Stimulated activated CD8-positive, alpha-beta memory T cell treated with anti-CD3 and anti-CD28 coated beads, Interleukin-4, amount 100 ng/mL, for 1 hour (primary cell): ENCODE measurements at places on chromosomes 2 and 18.

DNA sequence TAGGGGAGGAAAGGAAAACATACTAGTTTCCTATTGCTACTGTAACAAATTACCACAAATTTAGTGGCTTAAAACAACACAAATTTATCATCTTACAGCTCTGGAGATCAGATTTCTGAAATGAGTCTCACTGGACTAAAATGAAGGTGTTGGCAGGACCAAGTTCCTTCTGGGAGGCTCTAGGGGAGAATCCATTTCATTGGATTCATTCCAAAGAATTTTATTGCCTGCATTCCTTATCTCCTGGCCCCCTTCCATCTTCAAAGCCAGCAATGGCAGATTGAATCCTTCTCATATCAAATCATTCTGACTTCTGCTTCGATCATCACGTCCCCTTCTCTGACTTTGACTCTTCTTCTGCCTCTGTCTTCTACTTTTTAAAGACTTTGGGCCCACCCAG lies 250.9 kb downstream of the IRS1 start:
- DNase-seq, result no peak

GRCh38 chr18:48543228-48543627 lies 4.4 kb downstream of the CTIF start:
- DNase-seq, result no peak

GRCh38 chr18:2312440-2312839 lies 258.9 kb downstream of the METTL4 start:
- DNase-seq, result no peak

GRCh38 chr2:222722327-222722946 lies 51.0 kb downstream of the MOGAT1 start:
- DNase-seq, result no peak

- no peak for DNase-seq
Measured at GRCh38 chr2:55425431-55425831, 5.8 kb upstream of the CCDC88A start.
